ENCODE measurements at places on chromosomes 3 and 15.

DNA sequence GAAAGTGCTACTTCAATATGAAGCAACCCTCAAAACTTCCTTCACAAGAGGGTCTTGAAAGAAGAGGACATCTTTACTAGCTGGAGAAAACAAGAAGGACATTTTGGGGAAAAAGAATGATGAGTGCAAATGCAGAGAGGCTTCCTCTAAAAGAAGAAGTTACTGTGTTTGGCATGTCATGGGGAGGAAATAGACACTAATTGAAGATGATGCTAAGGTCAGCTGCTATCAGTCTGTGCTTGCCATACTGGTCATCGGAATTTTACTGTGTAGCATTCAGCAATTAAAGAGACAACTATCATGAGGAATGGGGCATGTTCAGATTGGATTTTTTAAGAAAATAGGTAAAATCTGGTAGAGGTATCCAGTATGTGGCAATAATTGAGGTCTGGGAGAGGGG is 60.0 kb downstream of the THRB start:
- no peak for DNase-seq

- DNase-seq = no peak
These were observed 8.9 kb upstream of the LRRC2 start for GRCh38 chr3:46574881-46575576.

- DNase-seq = no peak
These were observed 729.9 kb downstream of the MECOM start for GRCh38 chr3:168933614-168934013.

DNA sequence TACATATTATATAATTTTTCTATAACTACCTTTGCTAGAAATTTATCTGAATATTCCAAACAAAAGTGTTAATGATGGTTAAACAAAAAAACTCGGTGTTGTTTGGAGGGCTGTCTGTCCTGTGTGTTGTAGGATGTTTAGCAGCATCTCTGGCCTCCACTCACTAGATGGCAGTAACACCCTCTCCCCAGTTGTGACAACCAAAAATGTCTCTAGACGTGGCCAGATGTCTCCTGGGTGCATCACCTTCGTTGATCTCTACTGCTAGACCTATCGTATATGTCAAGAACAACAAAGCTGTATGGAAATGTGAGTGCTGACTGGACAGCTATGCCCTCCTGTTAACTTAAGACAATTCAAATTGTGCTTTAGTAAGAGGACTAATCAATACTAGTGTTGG is 14.1 kb downstream of the ANKRD34C start:
- no peak for DNase-seq

GRCh38 chr3:171850960-171851659 is 8.0 kb downstream of the TMEM212 start:
- DNase-seq = no peak

GRCh38 chr3:71973274-71974030 is 188.5 kb upstream of the PROK2 start:
- no peak for DNase-seq

DNA sequence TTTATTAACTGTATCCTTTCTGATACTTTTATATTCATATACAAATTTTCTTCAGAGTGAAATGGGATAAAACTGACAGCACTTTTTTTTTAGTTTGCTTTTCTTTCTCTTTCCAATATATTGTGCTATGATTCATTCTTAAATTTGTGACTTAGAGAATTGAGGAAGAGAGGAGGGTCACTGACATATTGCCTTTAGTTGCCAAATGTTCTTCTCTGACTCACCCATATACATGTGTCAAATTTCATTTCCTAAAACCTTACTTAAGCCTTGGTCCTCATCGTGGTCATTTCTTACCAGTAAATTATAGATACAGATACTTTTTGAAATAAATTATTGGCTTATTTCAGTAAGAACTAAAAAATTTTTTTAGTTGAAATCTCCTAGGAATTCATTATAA is 53.9 kb downstream of the CLASP2 start:
- no peak for DNase-seq

GRCh38 chr3:143770391-143770790 is 77.9 kb downstream of the SLC9A9 start:
- DNase-seq = no peak

DNA sequence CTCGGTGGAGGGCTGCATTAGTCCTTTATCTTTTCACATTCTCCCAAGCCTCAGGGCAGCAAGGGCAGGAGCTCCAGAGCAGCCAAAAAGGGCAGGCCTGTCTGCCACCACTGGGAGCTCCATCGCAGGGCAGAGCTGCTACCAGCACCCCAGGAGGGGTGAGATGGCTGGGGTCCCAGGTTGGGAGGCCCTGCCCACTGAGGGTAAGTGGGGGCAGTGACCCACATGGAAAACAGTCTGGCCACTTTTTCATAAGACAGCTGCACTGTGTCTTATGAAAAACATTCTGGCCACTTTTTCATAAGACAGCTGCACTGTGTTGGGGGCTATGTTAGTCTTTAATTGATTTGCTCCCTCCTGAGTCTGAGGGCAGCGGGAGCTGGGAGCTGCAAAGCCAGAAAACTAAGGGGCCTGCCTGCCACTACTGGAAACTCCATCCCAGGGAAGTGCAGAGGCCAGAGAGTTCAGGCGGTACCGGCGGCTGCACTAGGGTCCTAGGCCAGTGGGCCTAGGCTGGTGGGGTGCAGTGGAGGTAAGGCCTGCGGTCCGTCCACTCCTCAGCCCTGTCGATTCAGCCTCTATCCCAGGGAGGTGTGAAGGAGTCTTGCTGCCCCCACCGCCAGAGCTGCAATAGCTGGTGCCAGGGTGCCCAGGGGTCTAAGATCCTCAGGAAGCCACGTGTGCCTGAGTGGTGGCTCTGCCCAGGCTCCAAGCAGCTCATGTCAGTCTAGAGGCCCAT is 45.4 kb downstream of the TMCO5A start:
- DNase-seq = no peak

DNA sequence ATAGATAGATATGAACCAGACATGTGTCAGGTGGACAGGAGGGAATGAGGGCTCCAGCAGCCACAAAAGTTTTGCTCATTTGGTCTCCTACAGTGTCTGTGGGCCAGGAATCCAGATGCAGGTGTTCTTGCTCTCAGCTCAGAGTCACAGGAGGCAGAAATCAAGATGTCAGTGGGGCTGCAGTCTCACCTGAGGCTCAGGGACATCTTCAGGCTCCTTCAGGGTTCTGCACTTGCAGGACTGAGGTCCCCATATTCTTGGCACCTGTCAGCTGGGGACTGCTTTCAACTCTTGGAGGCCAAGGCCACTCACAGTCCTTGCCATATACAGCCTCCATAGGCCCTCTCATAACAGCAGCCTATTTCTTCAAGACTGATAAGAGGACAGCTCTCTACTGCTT is 57.3 kb downstream of the PGPEP1L start:
- DNase-seq = no peak

DNA sequence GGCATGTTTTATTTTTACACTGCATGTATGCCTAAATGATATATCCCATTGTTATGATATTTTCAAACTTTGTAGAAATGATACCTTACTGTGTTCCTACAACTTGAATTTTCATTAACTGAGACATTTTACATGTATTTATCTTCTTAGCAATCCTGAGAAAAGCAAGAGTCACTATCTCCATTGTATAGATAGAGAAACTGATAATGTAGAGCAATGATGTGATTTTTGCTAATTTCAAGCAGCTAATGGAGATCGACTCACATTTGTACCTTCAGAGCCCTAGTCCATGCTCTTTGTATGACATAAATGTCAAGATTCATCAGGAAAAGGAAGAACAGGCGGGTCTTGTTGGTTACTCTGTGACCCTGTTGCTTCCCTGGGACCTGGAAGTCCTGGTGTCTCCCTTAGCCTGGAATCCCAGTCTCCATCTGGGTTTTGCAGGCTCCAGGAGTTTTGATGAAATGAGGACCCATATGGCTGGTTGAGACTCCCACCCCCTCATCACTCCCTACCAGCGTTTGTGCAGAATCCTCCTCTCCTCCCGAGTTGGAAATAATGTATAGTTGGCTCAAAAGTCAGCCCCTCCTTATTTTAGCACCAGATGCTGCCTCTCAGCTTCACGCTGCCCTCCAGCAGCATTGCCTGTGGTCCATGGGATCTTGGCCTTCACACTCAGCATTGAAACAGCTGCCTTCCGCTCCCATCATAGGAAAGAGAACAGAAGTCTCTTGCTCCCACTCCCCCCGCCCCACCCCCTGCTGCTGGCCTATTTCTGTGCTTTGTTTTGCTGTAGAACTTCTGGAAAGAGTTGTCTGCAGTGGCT is 67.1 kb downstream of the APBA2 start:
- no peak for DNase-seq

DNA sequence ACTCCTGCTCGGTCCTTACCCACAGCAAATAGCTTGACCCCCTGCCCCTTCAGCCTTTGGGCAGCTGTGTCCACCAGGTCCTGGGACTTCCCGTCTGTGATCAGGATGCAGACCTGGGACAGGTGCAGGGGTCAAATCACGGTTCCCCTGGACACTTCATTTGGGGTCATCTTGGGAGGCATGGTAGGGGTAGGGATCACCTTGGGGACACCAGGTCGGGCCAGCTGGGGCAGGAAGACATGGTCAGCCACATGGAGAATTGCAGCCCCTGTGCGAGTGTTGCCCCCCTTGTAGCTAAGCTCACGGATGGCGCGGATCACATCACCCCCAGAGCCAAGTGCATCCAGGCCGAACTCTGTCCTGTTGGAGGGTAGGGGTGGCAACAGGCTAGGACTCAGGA is 1.8 kb downstream of the COL7A1 start:
- no peak for DNase-seq

DNA sequence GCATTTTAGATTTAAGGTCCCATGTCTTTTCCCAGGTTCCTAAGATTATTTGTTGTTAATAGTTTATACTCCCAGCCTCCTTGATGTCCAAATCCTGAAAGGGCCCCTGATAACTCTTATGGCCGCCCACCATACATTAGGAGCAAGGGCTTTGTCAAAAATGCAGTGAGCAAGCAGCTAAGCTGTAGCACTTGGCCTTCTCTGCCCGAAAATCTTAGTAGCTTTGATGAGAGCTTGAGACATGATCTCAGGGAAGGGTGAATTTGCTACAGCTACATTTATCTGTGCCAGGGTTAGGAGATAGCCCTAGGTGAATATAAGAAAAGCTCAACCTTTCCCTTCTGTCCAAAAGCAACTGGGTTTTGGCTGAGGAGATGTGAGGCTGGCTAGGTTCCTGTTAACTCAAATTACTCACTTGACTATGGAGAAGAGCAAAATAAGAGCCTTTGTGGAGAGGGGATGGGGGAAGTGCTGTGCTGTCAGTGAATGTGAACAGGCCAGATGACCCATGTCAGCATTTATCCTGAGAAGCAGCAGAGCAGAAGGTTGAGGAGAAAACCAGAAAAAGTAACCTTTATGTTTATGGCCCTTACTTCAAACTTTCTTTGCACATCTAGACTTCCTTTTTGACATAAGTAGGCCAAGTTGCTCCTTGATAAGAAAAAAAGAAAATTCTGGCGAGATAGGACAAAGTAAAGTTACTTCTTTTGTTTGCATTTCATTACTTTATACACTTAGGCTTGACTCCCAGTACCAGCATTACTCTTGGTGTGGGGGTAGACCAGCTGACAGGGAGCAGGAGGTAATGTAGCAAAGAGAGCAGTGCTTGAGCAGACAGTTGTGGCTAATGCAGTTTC is 21.1 kb downstream of the MAPK6 start:
- no peak for DNase-seq

GRCh38 chr3:43790476-43790875 is 99.7 kb downstream of the ABHD5 start:
- no peak for DNase-seq

- no peak for DNase-seq
These were observed 171.9 kb downstream of the FAM43A start for GRCh38 chr3:194857469-194858113.

DNA sequence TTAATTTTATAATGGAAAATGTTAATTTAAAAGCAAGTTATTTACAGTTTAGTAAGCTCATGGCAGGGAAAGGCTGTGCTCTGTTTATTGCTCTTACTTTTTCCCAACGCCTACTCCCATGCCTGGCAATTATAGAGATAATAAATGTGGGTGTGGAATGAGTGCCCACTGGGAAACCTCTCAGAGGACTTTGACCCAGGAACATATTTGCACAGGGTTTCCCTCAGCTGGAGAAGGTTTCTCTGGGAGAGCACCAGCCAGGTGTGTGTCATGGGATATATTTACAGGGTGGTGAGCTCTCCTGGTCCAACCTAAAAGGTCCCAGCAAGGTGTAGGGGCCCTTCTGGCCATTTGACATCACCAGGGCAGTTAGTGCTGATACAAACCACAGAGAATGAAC is 27.9 kb downstream of the ZNF710 start:
- DNase-seq = no peak

DNA sequence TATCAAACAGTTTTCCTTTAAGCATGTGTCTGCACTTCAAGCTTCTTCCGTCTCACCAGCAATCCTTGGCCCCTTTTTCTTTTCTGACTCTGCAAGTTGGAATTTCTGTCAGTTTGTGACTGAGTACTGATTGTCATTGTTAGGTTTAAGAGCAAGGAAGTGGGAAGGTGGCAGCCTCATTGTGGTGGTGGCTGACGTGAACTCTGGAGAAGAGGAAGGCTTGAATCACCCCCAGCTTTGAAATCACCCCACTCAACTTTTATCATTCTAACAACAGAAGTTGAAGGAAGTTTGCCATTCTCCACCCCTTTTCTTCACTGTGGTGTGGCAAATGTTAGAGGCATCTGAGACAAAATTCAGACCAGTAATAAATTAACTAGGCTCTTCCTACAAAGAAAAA is 231.6 kb upstream of the AGTR1 start:
- no peak for DNase-seq

DNA sequence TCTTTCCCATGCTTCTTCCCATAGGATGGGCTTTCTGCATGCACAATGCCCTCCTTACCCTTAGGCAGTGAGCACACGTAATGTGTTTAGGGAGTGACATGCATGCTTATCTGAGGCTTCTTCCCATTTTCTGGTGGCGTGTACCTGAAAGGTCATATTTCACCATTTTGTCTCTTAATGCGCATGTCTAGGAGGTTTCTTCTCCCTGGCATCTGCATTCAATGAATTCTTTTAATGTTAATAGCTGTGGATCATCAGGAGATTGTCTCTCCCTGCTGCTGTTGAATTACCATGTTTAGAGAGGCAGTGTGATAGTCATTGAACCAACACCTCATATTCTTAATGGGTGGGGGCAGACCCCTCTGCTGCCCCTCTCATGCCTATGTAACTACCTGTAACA is 205.6 kb upstream of the SGO1 start:
- no peak for DNase-seq

GRCh38 chr3:72563690-72564370 is 284.4 kb downstream of the SHQ1 start:
- no peak for DNase-seq

- no peak for DNase-seq
These were observed 104.8 kb upstream of the CCDC54 start for GRCh38 chr3:107272471-107272870.

DNA sequence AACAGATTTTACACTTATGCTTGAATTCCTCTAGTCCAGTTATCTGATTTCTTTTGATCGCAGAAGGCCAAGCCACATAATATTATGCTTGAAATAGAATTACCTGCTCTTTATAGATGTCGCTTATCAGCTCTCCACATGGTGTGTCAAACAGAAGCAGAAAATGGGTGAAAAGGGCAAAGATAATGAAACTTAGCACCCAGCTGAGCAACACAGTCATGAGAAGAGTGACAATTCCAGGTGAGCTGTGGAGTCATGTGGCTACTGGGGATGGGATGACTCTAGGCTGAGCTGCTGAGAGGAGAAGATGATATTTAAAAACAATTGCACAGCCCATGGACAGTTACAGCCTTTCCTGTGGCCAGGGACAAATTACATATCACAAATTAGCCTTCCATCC is 398.7 kb upstream of the PDZRN3 start:
- no peak for DNase-seq

All from NCI-H1930 (cell line).